ENCODE measurements at places on chromosomes 4 and X. TPM values are rescaled to one million over a fixed set of nuclear protein-coding genes. Genes with fewer than 3 reads are reported as not detected.

TAB3 gene
- total RNA-seq: 43.7 TPM

FMR1NB gene
- total RNA-seq: not detected

IRS4 gene
- total RNA-seq: not detected

CT45A7 gene
- not detected for total RNA-seq

C4orf36 gene
- not detected for total RNA-seq

HTRA3 gene
- 56.8 TPM for total RNA-seq

Measured in placental epithelial cell (primary cell).